Body of pancreas (tissue), 4 donors: ENCODE measurements at places on chromosomes 6 and 20.

DNA sequence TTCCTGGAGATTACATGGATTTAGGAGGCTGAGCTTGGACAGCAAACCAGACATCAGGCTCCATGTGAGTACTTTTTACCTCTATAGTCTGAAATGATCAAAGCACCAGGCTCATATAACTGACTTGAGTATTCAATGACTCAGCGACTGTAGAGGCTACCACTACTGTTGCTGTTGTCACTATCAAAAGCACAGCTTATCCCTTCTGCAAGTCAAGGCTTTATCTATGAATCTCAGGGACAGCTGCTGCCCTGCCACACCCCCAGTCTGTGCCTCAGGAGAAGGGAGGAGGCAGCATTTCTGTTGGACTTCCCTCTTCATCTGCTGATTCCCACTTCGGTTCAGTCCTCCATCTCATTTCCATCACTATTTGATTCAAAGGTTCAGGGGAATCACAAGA, 80.5 kb upstream of the CNR1 start:
- no peak for DNase-seq
- H3K27me3 ChIP-seq = no peaks in the 10 kb centered on the region
- no peak overlapping the region for H3K4me3 ChIP-seq
- no peaks in the 10 kb centered on the region for H3K4me1 ChIP-seq
- H3K36me3 ChIP-seq = no peaks in the 10 kb centered on the region

DNA sequence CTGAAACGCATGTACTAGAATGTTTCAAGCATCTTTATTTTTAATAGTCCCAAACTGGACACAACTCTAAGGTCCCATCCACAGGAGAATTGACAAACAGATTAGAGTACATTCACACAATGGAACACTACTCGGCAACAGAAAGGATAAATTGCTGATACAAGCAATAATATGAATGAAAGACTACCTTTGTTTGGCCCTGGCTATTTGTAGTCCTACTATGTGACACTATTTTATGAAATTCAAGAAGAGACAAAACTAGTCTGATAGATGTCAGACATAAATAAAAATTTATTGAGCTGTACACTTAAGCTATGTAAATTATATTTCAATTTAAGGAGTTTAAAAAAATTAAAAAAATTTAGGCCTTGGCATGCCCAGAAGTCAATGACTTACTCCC, 28.0 kb upstream of the RNF24 start:
- no peaks in the 10 kb centered on the region for H3K36me3 ChIP-seq
- no peak for DNase-seq
- H3K4me1 ChIP-seq = peaks cover 28% of the 10 kb centered on the region
- H3K27ac ChIP-seq = no peak overlapping the region
- H3K27me3 ChIP-seq = no peaks in the 10 kb centered on the region

- no peak overlapping the region for H3K4me3 ChIP-seq
- peaks cover 59% of the 10 kb centered on the region for H3K4me1 ChIP-seq
- H3K27ac ChIP-seq = peak overlapping the region; percentile 84
- DNase-seq = peak; percentile 94
Observed at GRCh38 chr20:17863577-17864292, 104.9 kb downstream of the SNX5 start.

DNA sequence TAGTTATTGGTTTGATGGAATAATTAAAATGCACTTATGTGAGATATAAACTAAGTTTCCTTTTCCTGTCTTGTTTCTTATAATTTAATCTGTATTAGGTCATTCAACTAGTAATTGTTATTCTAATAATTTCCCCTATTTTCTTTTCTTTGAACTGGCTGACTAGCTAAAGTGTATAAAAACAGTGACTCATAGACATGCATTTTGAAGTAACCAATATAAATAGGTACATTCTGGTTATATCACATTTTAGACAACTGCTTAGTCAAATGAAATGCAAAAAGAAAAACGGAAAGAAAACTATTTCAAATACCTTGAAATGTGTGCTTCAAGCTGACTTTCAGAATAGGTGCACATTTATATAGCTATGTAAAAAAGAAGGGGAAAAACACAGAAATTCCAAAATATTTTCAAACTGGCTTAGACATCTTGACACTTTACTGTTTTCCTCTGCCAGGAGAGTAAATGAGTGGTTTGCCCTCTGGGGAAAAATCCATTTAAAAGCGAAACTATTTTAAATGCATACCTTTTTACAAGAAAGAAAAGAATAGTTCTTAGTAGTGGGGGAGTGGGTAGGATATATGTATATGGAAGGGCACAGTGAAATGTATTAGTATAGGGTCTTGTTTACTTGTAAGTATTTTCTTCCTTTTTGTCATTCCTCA, 28.3 kb downstream of the KCNQ5 start:
- H3K27ac ChIP-seq = no peak overlapping the region
- no peaks in the 10 kb centered on the region for H3K4me1 ChIP-seq
- H3K4me3 ChIP-seq = no peak overlapping the region
- H3K36me3 ChIP-seq = no peaks in the 10 kb centered on the region
- no peak for DNase-seq
- no peaks in the 10 kb centered on the region for H3K27me3 ChIP-seq

- H3K4me1 ChIP-seq = peaks cover 3% of the 10 kb centered on the region
- H3K36me3 ChIP-seq = no peaks in the 10 kb centered on the region
- peak; percentile 33 for DNase-seq
Observed at GRCh38 chr6:32081168-32081990, 27.8 kb downstream of the TNXB start.

GRCh38 chr20:48635791-48636267, 192.0 kb downstream of the PREX1 start:
- H3K27me3 ChIP-seq = no peaks in the 10 kb centered on the region
- no peak for DNase-seq
- no peaks in the 10 kb centered on the region for H3K4me1 ChIP-seq
- H3K4me3 ChIP-seq = no peak overlapping the region
- H3K27ac ChIP-seq = no peak overlapping the region

- H3K4me3 ChIP-seq = no peak overlapping the region
- DNase-seq = no peak
- H3K27ac ChIP-seq = no peak overlapping the region
- H3K36me3 ChIP-seq = no peaks in the 10 kb centered on the region
- no peaks in the 10 kb centered on the region for H3K4me1 ChIP-seq
Observed at GRCh38 chr20:46277602-46278001, 30.7 kb downstream of the CDH22 start.

GRCh38 chr6:127857051-127857637, 43.7 kb downstream of the THEMIS start:
- H3K4me1 ChIP-seq = no peaks in the 10 kb centered on the region
- H3K36me3 ChIP-seq = no peaks in the 10 kb centered on the region

GRCh38 chr6:148422085-148422484, 79.4 kb downstream of the SASH1 start:
- DNase-seq = no peak
- no peak overlapping the region for H3K27ac ChIP-seq
- no peak overlapping the region for H3K4me3 ChIP-seq

GRCh38 chr6:106490436-106490835, 129.9 kb downstream of the CRYBG1 start:
- no peak overlapping the region for H3K27ac ChIP-seq
- H3K4me3 ChIP-seq = no peak overlapping the region
- H3K27me3 ChIP-seq = no peaks in the 10 kb centered on the region
- no peaks in the 10 kb centered on the region for H3K36me3 ChIP-seq
- H3K4me1 ChIP-seq = peaks cover 13% of the 10 kb centered on the region
